ENCODE measurements at places on chromosomes 6 and 20.

- no peak for DNase-seq
Measured at GRCh38 chr6:2558098-2558680, 192.5 kb downstream of the MYLK4 start.

GRCh38 chr6:73606428-73606827 lies 47.4 kb downstream of the SLC17A5 start:
- no peak for DNase-seq

GRCh38 chr20:17936286-17936760 lies 32.3 kb downstream of the SNX5 start:
- DNase-seq = no peak

DNA sequence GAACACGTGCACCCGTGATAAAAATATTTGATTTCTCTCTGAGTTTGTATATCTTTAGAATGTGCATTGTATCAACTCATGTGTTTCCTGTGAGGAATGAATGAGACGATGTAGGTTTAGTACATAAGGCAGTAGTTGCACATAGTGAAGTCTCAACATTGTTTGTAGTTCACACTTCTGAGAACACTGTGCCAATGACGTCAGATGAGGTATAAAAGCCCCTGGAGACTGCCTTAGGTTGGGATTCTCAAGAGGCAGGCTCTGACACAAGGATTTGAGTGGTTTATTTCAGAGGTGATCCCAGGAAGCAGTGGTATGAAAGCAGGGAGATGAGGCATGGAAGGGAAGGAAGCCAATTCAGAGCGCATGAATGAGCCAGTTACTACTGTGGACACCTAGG lies 2.6 kb upstream of the NKAIN2 start:
- DNase-seq = no peak

- no peak for DNase-seq
Measured at GRCh38 chr6:88339761-88340160, 173.6 kb upstream of the CNR1 start.

GRCh38 chr6:3750317-3751076 lies 1.0 kb downstream of the PXDC1 start:
- no peak for DNase-seq

DNA sequence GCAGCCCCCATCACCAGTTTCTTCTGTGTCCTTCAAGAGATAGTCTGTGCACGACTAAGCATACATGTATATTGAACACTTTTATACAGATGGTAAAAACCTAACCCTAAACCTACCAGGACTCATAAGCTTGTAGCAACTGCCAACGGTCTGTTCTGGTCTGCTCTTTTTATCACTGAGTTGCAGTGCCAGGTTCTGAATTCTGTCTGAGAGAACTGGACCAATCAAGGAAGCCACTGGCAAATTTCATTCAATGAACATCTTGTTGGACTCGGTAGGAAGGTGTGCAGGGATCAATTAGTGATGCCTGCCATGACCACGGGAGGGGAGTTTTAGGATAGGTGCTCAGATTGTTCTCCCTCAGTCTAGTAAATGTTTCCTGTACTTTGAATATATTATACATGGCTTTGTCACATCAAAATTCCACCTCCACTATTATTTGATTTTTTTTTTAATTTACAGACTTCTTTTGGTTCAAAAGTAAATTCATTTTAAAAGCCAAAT lies 146.8 kb downstream of the EYA2 start:
- no peak for DNase-seq

GRCh38 chr6:1526398-1527072 lies 83.2 kb upstream of the FOXC1 start:
- no peak for DNase-seq

- no peak for DNase-seq
Measured at GRCh38 chr6:140385679-140386078, 1011.2 kb upstream of the CITED2 start.

GRCh38 chr20:25217161-25218108 lies 21.9 kb downstream of the ENTPD6 start:
- DNase-seq = no peak

GRCh38 chr6:166420351-166420750 lies 37.6 kb upstream of the MPC1 start:
- DNase-seq = no peak

DNA sequence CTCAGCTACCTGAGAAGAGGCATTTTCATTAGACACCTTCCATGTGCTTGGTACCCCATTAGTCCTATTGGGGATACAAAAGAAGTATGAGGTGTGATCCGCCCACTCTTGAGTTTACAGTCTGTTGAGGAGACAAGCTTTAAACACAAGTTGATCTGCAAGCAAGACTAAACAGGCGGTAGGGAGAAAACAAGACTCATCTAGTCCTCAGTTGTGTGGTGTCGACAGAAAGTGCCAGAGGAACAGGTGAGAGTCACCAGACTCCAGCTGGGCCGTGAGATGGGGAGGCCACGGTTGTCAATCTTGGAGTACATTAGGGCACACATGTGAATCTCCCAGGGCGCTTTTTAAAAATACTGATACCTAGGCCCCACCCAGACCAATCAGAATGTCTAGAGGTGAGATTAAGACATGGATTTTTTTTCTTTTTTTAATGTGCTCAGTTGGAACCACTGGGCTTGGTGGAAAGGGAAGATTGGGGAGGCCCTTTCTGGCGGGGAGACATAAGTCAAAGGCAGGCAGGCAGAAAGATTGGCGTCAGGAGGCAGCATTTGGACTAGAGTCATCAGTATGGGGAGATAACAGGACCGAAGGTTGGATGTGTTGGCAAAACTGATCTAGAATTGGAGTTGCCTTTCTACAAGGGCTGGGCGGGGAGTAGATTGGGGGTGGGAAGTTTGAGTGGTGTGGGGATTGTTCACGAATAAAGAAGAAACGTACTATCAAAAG lies 10.4 kb downstream of the E2F3 start:
- no peak for DNase-seq

DNA sequence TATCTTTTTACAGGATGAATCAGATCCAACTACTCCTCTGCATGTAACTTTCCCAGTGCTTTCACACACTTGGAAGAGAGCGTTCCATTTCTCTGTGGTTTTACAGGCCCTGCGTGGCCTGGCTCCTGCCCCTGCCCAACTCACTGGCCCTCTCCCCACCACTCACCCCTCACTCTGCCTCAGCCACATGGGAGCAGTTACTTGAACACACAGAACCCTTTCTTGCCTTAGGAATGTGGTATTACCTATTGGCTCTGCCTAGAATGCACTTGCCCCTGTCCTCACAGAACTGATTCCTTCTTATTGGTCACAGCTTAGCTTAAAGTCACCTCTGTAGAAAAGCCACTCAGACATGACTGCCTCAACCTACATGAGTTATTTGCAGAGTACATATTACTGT lies 108.4 kb downstream of the CRYBG1 start:
- no peak for DNase-seq

GRCh38 chr6:42429042-42429585 lies 22.6 kb downstream of the TRERF1 start:
- no peak for DNase-seq

GRCh38 chr20:58198901-58199355 lies 29.5 kb downstream of the ANKRD60 start:
- DNase-seq = no peak

DNA sequence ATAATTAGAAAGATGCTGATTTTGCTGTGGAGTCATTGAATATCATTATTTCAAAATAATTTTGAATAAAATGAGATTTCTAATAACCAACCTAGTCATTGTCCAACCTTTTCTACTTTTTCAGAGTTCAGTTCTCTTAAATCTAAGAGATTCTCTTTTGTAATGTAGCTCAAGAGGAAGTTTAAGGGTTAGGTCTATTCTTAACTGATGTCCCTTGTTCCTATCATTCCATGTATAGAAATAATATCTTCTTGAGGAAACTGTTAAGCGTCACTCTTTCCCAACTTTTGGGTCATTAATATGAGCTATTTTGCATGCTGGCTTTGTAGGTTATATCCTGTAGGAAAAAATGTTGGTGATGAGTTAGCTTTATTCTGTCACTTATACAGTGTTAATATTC lies 27.0 kb downstream of the RNF144B start:
- no peak for DNase-seq

- peak; percentile 48 for DNase-seq
Measured at GRCh38 chr20:62832212-62832922, 15.5 kb downstream of the COL9A3 start.

DNA sequence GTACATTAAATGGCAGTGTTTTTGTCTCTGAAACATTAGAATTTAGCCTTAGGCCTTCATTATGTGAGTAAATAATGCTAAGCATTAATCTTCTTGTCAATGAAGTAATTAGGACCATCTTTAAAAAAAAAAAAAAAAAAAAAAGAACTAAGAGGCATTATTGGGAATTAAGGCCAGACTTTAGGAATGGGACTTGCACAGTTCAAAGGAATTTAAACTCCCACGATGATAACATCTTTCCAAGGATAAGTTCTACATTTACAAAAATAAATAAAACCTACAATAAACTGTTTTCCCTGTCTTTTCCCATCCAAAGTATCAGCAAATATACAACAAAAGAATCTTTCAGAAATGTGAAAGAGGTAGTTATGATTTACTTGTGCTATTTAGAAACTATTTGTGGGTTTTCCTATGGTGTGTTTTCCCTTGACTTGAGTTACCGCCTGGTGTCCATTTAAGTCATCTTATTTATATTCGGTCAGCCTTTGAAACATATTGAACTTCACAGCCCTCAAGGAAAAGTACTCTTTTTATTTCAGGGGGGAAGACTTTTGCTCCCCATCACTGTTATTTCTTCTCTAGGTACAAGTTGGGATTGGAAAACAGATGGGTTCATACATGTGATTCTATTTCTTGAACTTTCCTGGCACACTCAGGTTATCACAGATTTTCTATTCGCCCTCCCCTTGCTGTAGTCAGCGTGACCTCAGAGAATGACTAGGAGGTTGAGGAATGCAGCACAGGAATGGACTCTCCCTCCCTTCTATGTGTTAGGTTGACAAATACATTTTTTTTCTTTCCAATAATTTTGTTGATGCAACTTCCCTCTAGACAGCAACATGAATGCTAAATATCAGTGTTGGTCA lies 13.6 kb downstream of the STMND1 start:
- no peak for DNase-seq

- DNase-seq = no peak
Measured at GRCh38 chr20:19504251-19504650, 253.8 kb upstream of the RIN2 start.
